Left ventricle myocardium inferior (tissue), 1 donor: ENCODE measurements at places on chromosomes 3 and 15. TPM values are rescaled to one million over a fixed set of nuclear protein-coding genes. Genes with fewer than 3 reads are reported as not detected.

The CCDC13 gene
- 0.41 TPM for total RNA-seq

The XCR1 gene
- total RNA-seq, result not detected

The TMEM266 gene
- not detected for total RNA-seq

The RLBP1 gene
- total RNA-seq, result not detected

The CCR5 gene
- total RNA-seq, result 0.22 TPM

The MEIS2 gene
- 36.0 TPM for total RNA-seq

The SEMA6D gene
- total RNA-seq, result 12.4 TPM

The GRK7 gene
- not detected for total RNA-seq

The RASGRP1 gene
- 0.44 TPM for total RNA-seq

The BLM gene
- total RNA-seq, result 26.2 TPM

The MCTP2 gene
- total RNA-seq, result 1.0 TPM

The DNAJC13 gene
- 31.0 TPM for total RNA-seq

The ACKR4 gene
- total RNA-seq, result 5.2 TPM

The CRYGS gene
- total RNA-seq, result 1.6 TPM

The PATL2 gene
- 3.7 TPM for total RNA-seq

The ITIH1 gene
- not detected for total RNA-seq

The MAP1A gene
- total RNA-seq, result 56.0 TPM

The GOLGA6L9 gene
- total RNA-seq, result 0.99 TPM

The SERPINI2 gene
- 0.41 TPM for total RNA-seq

The GJD2 gene
- total RNA-seq, result not detected

The PCLAF gene
- 0.58 TPM for total RNA-seq

The CPNE9 gene
- 0.16 TPM for total RNA-seq

The C15orf62 gene
- total RNA-seq, result 0.30 TPM

The ADAMTSL3 gene
- 11.9 TPM for total RNA-seq

The GABRR3 gene
- total RNA-seq, result not detected

The DLEC1 gene
- total RNA-seq, result 0.08 TPM

The GOLGA8J gene
- total RNA-seq, result 0.41 TPM

The POLQ gene
- total RNA-seq, result 0.38 TPM

The RTP1 gene
- total RNA-seq, result not detected

The ACP3 gene
- 1.3 TPM for total RNA-seq

The WDR72 gene
- total RNA-seq, result not detected

The MST1R gene
- total RNA-seq, result 1.7 TPM

The NR2E3 gene
- total RNA-seq, result not detected

The TNNC1 gene
- 8,962 TPM for total RNA-seq

The ILDR1 gene
- total RNA-seq, result 0.33 TPM

The LIPC gene
- total RNA-seq, result 1.5 TPM

The GOLGA8M gene
- 2.5 TPM for total RNA-seq

The GALNT15 gene
- total RNA-seq, result 6.6 TPM

The SPATA12 gene
- not detected for total RNA-seq

The GOLGA6D gene
- not detected for total RNA-seq

The GOLGA8R gene
- 3.5 TPM for total RNA-seq

The HRG gene
- not detected for total RNA-seq

The P3H2 gene
- 0.82 TPM for total RNA-seq
